Stimulated activated CD8-positive, alpha-beta memory T cell treated with anti-CD3 and anti-CD28 coated beads, Interleukin-15, amount 100 ng/mL, for 48 hours (primary cell): ENCODE measurements at places on chromosomes 2 and 18.

DNA sequence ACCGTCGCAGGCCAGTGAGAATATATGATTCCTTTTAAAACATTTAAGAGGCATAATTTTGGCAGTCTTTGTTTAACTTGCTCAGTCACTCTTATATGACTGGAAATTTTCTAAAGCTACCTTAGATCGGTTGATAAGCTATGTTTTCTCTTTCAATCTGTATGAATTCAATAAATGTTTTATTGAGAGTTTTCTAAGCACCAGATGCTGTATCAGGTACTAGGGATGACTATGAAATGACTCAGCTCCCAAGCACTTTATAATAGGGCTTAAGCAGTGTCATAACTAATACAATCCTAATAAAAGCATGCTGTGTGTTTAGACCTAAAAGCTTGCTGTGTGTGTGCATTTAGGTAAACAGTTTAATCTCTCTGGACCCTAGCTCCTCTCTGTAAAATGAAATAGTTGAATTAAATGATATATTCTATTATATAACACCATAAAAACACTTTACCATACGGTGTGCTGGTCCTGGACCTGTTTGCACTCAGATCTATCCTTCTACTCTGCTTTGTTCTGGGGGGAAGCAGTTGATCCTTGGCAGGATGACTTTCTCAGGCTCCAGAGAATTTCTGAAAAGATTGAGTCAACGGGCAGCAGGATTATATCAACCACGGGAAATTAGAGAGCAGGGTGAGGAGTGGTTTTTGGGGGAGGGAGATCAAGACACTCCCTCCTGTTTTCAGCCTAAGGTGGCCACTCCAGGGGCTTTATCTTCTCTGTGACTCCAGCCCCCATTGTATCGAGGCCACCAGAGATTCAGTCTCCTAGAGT lies 26.1 kb upstream of the SLC38A11 start:
- no peak for DNase-seq

- DNase-seq: no peak
These were observed 284.0 kb upstream of the MC4R start for GRCh38 chr18:60656553-60656952.

DNA sequence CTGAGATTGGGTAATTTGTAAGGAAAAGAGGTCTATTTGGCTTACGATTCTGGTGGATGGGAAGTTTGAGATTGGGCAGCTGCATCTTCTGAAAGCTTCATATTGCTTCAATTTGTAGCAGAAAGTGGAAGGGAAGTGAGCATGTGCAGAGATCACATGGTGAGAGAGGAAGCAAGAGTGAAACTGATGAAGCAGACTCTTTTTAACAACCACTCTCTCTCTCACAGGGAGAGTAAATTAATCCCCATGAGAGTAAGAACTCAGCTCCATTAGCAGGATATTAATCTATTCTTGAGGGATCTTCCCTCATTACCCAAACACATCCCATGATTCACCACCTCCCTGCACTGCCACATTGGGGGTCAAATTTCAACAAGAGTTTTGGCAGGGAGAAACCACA lies 298.5 kb upstream of the CELF4 start:
- DNase-seq: no peak

DNA sequence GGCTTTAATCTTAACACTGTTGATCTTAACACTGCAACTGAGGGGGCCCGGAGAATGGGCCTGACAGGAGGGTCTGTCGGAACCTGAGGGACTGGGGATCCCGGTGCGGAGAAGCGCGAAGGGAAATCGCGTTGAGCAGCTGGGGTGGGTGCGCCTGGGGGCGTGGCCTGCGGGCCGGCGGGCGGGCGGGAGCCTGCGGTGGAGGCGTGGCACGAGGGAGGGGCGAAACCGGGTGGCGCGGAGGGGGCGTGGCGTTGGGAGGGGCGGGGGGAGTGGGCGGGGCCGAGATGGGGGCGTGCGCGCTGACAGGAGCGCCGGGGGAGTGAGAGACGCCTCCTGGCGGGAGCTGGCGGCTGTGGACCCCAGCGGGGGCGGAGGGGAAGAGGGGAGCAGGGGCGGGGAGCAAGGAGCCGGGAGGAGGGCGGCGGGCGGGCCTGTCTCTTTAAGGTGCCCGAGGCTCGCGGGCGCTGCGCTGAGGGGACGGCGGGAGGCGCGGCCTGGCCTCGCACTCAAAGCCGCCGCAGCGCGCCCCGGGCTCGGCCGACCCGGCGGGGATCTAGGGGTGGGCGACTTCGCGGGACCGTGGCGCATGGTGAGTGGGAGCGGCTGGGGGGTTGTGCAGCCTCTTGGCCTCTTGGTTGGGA lies at the start of gene TWSG1:
TWSG1 (plus strand) TSS at position 445 of the 644 bp plus-strand sequence. CDS start 2,457 bp downstream, outside the sequence.
- peak; percentile 89 for DNase-seq

DNA sequence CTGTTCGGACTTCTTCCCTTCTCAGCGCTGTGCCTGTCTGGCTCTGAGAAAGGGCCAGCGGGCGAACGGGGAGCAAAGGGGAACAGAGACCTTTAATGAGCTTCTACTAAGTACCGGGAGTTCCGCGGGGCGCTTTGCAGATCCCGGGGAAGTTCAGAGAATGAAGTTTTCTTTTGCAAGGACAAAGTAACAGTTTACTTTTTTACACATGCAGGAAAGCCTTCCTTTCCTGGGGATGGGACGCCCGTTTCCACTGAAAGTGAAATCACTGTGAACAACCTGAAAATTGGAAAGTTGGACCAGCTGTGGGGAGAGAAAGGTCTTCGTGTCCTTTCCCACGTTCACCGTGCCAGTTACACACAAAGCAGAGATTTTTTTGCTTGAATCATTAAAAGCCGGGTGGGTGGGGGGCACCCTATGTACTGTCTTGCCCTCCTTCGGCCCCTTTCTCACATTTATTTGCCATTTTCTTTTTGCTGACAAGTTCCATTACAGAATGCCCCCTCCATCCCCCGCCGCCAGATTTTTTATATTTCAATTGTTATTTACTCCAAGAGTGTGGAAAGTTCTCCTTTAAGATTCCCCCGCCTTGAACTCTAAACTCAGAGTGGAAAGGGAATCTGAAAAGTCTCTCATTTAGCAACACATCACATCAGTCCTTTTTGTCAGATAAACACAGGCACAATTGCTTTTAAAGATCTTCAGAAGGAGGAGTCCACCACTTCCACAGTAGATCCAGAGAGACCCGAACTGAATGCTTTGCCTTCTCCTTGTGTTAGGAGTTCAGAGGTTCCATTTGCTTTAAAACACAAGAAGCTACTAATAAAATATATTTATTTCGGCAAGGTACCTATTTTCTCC lies 1.1 kb upstream of the FN1 start:
- no peak for DNase-seq

DNA sequence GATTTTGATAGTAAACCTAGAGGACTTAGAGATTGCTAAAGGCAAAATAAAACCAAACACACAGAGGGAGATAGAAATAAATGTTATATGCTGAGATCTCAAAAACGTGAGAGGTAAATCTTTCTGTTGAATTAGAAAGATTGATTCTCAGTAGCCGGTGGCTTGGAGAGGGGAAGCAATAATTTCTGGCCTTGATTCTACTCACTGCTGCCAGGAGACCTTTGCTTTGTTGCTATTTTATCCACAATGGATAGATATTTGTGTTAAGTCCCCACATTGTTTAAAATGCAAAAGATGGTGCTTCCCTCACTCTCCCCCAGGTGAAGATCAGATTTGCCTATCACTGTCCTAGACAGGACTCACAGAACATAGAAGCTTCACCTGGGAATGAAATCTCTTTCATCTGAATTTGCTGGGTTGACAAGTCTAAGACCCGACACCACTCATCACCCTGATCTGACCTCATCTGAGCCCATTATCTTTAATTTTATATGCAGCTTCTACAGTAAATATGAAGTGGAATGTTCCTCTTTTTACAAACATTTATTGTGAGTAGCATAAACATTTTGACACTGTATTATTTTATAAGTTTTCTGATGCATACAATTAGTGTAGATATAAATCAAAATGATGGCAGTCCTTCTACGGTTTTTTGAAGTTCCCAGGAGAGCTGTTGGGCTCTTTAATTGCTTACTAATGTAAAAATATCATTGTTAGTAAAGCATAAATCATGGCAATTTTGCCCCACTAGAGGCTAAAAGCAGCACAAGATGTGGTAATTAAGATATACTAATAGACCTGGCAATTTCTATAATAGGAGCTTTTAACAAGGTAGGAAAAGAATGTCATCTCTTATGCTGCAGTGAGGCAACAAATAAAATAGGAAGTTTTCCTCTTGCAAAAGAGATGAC lies 149.7 kb downstream of the DCC start:
- DNase-seq: no peak

DNA sequence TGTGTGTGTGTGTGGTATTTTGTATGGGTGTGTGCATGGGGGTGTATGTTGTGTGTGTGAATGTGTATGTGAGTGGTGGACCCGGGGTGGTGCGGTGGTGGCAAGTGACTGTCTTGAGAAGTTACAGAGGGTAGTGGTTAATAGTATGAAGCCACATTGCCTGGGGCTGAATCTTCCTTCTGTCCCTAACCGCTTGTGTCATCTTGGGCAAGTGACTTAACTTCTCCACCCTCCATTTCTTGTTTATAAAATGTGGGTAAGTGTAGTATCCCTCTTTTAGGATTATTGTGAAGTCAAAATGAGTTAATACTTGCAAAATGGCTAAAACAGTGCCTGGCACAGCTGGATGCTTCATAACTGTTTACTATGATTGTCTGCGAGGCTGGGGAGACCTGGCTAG lies 63.5 kb downstream of the MYCN start:
- no peak for DNase-seq

- no peak for DNase-seq
These were observed 8.0 kb upstream of the SIX3 start for GRCh38 chr2:44933434-44933951.

GRCh38 chr2:125642032-125642431 lies 1013.9 kb upstream of the GYPC start:
- no peak for DNase-seq

DNA sequence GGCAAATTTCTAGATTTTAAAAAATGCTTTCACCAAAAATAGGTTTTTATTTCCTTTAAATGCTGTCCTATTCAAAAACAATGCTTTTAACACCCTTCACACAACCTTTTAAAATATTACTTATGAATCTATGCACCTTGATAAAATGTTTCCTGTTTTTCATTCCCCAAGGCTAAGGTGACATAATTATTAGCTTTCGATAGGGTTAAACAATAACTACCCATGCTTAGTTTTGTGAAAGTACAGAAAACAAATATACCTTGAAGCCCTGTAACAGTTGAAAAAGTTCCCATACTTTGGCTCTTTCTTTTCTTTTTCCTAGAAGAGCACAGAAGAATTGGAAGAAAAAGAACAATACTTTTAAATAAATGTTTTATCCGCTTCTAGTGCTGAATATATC lies 54.9 kb upstream of the ITPRID2 start:
- DNase-seq: no peak

DNA sequence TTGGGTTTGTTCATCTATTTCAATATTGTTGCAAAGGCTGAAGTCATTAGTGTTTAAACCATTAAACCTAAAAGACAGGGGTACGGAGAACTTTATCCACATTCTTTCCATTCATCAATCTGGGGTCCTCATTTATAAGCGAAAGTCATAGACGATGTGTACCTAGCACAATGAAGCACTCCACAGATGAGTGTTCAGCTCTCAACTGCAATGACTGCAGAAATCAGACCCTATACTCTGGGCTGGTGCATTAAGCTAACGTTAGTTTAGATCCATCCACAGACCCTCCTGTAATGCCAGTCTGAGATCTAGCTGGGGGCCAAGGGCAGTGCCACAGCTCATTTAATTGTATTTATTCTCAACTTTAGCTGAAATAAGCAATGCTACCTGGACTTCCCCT lies 155.2 kb downstream of the AFF3 start:
- DNase-seq: no peak

DNA sequence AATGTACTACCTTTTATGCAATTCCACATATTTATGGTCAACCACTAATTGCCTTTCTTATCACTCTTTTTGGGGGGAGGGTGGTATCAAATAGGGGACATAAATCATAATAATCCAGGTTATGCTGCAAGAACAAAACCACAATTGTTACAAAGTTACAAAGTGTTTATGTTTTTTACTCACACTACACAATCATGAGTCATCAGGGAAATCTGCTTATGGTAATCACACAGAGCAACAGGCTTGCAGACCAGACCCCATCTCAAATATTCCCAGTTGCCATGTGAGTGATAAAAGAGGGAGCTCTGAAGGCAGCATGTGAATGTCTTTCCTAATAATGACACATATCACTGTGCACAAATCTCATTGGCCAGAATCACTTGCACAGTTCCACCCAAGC lies 304.7 kb upstream of the TMEFF2 start:
- no peak for DNase-seq

GRCh38 chr2:88245109-88245508 lies 75.0 kb downstream of the THNSL2 start:
- DNase-seq: no peak

- DNase-seq: no peak
These were observed 76.6 kb downstream of the ALK start for GRCh38 chr2:29844713-29845326.

GRCh38 chr2:43184339-43184895 lies 42.0 kb downstream of the ZFP36L2 start:
- DNase-seq: peak; percentile 52

DNA sequence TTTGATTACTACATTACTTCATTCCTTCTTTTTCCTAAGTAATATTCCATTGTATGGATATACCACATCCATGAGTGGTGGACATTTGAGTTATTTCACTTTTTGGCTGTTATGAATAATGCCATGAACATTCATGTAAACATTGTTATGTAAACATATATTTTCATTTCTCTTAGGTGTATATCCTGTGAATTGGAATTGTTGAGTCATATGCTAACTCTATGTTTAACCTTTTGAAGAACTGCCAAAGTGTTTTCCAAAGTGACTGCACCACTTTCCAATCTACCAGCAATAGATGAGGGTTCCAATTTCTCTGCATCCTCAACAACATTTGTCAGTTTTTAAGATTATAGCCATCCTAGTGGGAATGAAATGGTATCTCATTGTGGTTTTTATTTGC lies 42.7 kb upstream of the CXXC1 start:
- no peak for DNase-seq

DNA sequence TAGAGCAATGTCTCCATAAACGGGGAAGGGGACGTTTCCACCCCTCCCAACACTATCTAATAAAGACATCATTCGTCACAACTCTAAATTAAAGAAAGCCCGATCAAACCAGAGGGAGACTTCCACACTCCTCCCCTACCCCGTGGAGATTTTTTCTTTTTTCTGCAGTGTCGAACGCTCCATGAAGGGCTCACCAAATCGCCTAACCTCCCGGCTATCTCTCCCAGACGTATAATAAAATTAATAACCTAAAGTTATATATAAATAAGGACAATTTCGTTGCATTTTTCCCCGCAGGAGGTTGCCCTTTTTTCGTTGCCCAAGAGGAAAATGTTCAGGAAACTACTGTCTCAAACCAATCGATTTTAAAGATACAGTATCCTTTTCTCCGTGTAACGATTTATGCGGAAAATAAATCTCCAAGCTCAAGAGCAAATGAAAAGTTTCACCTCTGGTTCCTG lies 2.4 kb downstream of the EVX2 start:
- no peak for DNase-seq

DNA sequence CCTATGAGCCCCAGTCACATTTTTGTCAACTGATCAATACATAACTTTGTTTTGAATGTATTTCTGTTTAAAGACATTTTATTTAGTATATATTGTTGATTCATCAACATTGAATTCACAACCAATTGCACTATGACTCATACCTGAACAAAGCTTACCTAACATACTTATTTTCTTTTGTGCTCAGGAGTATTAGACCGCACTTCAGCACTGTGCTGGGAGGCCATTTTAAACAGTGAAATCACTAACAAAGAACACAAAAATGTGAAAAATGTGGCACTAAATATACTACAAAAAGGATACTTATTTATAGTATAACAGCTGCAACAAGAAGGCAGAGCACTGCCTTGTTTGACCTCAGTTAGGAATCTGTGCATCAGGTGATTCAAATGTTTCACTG lies 12.4 kb upstream of the IFIH1 start:
- DNase-seq: no peak

GRCh38 chr18:5391409-5391808 lies 95.9 kb upstream of the ZBTB14 start:
- no peak for DNase-seq
